Choroid plexus epithelial cell (primary cell): ENCODE measurements at places on chromosomes 4 and X.

DNA sequence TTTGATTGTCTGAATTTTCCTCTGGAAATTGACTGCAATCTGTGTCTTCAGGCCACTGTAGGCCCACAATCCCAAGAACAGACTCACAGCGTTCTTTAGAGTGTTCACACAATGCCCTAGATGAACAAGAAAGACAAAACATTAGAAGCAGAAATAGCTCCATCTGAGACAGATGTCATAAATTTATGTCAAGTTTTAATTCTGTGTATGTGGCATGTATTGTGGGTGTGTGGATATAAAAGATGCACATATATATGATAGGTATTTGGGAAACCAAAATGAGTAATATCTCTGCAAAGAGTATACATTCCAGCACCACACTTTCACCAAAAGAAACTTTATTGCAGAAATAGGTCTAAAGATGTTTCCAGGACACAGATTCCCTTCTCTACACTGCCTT, 176.1 kb downstream of the CORIN start:
- DNase-seq = no peak

DNA sequence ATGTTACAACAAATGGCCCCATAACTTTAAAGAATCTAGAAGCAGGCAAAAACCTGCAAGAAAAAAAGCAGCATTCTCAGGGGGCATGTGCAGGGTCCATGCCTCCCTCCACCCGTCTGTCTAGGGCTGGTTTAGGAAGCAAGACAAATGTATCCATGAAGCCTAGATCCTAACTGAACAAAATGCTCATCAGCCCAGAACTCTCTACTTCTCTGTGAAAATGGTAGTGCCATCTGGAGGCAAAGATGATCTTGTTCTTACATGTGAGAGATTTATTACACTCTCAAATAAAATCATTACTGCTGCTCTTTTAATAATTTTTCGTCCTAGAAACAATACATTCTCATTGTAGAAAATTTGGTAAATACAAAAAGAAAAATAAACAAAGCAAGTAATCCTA, 26.7 kb downstream of the NR3C2 start:
- peak; percentile 50 for DNase-seq

DNA sequence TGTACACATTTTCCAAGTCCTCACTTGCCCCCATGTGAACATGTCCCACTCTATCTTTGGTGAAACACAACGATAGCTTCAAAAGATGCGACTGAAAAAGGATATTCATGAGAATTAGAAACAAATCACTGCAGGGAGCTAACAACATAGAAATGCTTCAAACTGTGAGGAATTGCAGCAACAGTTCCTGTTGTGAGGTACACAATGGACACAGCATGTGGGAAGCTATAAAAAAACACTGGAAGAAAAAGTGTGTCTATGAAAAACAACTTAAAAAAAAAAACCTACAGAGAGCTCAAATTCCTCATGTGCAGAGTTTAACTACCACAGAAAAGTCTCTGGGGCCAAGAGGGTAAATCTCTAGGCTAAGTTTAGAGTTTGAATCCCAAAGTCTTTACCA, 51.6 kb upstream of the BLTP1 start:
- peak; percentile 63 for DNase-seq

DNA sequence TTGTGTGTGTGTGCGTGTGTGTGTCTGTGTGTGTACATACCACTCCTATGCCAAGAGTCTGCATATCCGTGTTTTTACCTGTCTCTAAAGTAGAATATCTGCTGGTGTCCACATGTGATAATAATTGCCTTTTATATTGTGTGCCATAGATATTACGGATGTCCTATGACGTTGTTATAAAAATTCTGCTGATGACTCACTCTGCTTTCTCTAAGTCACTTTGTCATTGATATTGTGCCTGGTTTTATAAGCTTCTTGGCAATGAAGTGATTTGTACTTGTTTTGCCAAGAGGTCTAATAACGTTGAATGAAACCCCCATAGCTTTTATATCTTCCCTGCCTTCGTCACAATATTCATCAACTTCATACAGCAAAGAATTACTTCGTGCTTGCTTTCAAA, 102.6 kb upstream of the C1GALT1C1 start:
- DNase-seq = no peak

DNA sequence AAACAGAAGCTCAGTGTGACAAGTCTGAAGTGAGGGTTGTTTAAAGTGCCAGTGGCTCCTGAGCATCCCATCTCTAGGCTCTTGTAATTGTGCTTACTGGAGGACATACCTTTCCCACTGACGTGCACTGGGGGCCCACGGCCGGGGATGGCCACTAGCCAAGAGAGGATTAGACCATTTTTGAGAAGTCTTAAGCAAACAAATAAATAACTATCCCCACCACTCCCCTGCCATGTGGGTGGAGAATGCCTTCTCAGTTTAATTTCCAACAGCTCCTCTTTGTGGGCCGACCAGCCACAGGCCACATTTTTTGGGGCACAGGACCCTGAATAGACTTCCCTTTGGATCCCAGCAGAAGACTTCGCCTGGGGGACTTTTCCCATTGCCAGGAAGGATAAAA, 125.0 kb upstream of the MSX1 start:
- DNase-seq = no peak

GRCh38 chrX:117959045-117959444, 157.6 kb downstream of the KLHL13 start:
- no peak for DNase-seq

DNA sequence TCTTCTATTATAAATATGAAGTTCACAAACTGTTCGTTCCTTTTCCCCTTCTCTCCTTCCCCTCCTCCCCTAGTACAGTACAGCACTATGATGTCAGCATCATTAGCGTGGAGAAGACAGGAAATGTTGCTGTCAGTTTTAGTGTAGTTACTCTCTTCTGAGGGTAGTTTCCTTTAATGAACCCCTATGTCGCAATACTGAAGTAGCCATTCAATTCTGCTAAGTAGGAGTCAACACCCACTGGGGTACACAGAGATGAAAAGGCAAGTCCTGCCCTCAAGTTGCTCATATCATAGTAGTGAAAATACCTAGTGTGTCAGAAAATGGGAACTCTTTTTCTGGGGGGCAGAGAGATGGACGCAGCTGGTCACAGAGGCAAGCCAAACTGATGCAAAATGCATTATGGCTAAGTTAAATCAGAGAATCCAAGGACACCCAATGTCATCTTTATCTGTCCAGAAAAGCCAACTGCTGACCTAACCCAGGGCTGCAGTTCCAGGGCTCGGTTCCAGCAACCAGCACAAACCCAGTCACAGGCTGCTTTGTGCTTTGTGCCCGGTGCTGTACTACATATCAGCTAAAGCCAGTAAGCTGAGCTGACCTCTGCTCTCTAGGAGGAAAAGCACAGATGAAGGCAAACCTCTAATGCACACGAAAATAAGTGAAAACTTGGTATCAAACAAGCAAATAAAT, 31.5 kb downstream of the GRIA3 start:
- no peak for DNase-seq

GRCh38 chr4:39970671-39971640, 6.8 kb downstream of the PDS5A start:
- peak; percentile 54 for DNase-seq

DNA sequence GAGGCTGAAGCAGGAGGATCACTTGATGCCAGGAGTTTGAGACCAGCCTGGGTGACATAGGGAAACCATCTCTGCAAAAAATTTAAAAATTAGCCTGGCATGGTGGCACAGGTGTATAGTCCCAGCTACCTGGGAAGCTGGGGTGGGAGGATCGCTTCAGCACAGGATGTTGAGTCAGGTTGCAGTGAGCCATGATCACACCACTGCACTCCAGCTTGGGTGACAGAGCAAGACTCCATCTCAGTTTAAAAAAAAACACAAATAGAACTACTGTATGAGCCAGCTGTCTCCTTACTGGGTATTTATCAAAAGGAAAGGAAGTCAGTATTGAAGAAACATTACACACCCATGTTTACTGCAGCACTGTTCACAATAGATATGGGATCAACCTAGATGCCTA, 138.7 kb downstream of the RAP1GDS1 start:
- DNase-seq = no peak

- DNase-seq = no peak
Observed at GRCh38 chrX:127732709-127733108, 319.5 kb downstream of the ACTRT1 start.

DNA sequence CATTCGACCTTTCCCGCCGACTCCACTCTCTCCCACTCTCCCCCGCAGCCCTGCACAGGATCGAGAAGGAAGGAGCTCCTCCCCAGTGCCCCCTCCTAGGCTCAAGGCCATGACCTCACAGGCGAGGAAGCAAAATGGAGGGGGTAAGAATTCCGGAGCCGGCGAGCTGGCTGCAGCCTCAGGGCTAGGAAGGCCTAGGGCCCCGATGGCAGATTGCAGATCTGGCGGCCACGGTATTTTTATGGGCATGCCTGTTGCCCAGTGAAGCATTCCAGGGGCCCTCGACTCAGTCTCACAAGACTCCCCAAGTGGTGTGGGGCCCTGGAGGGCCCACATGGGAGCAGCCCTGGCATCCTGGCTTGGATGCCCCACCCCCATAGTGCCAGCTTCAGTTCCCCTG, 942 bp upstream of the L1CAM start:
- no peak for DNase-seq

DNA sequence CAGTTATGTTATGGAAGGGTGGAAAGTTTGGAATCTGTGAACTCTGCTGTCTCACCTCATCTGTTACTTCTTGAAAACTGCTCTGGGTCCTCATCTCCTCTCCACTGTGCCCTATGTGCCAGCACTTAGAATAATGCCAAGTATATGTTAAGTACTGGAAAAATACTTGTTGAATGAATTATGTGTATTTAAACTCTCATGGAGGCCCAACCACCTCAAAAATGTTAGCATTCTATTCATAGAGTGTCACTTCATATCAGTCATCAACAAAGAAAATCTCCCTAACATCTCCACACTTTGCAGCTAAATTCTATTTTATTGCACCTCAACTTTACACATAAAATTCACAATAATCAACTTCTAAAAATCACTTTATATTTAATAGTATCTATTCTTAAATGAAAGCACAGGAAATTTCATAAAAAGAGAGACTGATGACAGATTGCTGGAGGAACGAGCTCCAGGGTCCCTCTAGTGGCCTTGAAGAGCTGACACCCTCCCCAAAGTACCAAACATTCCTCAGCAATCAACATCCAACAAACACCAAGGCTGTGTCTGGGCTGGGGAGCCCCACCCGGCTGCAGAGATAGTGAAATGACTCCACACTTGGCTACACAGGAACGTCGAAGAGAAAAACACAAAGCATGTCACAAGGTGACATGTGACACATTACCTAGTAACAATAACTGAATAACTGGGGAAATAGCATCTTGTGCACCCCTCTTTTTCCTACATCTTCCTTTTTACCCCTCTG, 45.8 kb downstream of the SLC39A8 start:
- DNase-seq = peak; percentile 78

DNA sequence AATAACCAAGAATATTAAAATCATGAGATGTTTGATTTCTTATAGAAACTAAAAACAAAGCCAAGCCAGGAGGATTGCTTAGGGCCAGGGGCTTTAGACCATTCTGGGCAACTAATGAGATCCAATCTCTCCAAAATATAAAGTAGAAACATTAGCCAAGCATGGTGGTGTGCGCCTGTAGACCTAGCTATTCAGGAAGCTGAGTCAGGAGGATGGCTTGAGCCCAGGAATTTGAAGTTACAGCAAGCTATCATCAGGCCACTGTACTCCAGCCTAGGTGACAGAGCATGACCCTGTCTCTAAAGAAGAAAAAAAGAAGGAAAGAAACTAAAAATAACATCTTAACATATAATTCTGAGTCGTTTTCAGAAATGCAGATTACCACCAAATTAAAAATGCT, 96.7 kb downstream of the NAF1 start:
- peak; percentile 20 for DNase-seq

GRCh38 chrX:72526534-72527508, 45.8 kb downstream of the HDAC8 start:
- DNase-seq = peak; percentile 39

DNA sequence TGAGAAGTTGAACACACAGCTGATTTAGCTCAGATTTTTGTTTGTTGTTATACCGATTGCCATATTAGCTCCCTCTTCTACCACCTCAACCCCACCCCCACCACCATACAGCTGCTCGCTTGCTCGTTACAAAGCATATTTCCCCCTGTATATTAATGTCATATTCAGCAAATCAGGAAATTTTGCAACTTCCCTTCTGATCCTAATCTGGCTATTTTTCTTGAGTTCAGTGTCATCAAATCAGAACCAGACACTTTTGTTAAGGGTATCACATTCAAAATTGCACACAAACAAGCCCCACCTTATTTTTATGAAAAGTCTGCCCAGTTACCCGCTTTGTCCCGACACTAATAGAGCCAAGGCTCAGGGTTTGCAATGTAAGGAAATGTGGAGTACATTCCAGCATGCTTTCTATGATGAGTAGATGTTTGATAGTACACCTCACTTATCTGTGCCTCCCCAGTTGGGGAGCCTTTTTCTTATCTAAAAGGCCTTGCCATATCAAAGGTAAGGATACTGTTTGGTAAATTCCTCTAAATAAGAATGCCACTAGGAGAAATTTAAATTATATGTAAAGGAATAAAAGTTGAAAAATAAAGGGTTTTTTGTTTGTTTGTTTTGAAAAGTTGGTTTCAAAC, 212.2 kb downstream of the CBR4 start:
- DNase-seq = peak; percentile 31

DNA sequence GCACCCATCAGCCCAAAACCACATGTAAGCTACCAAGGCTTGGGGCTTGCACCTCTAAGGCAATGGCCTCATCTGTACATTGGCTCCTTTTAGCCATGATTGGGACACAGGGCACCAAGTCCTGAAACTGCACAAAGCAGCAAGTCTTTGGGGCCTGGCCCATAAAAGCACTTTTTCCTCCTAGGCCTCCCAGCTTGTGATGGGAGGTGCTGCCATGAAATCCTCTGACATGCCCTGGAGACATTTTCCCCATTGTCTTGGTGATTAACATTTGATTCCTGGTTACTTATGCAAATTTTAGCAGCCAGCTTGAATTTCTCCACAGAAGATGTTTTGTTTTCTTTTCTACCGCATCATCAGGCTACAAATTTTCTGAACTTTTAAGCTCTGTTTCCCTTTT, 58.5 kb upstream of the PABPC4L start:
- DNase-seq = no peak

GRCh38 chr4:184641451-184641850, 7.8 kb downstream of the CASP3 start:
- no peak for DNase-seq

GRCh38 chr4:156303708-156304107, 350.0 kb upstream of the CTSO start:
- no peak for DNase-seq

DNA sequence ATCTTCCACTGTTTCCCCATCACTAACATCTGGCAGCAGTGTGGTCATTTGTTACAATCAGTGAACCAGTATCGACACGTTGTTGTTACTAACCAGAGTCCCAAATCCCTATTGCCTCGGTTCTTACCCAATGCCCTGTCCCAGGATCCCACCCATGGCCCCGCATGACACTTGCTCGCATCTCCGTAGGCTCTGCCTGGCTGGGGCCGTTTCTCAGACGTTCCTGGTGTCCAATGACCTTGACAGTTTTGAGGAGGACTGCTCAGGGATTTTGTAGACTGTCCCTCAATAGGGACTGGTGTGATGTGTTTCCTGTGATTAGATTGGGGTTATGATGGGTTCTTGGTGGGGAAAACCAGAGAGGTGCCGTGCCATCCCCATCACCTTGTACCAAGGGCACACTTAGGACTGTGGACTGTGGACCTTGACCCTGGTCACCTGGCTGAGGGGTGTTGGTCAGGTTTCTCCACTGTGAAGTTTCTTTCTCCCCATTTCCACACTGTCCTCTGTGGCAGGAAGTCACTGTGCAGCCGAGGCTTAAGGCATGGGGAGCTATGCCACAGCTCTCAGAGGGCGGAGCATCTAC, 108.4 kb downstream of the ADRA2C start:
- DNase-seq = no peak

- peak; percentile 90 for DNase-seq
Observed at GRCh38 chr4:1511441-1512041, 105.3 kb upstream of the NKX1-1 start.

- no peak for DNase-seq
Observed at GRCh38 chr4:123553279-123553678, 156.7 kb downstream of the SPRY1 start.
